GM10248 (cell line): ENCODE measurements at places on chromosomes 6 and 20.

GRCh38 chr6:136158387-136158821 lies 91.7 kb downstream of the MTFR2 start:
- DNase-seq, result no peak

DNA sequence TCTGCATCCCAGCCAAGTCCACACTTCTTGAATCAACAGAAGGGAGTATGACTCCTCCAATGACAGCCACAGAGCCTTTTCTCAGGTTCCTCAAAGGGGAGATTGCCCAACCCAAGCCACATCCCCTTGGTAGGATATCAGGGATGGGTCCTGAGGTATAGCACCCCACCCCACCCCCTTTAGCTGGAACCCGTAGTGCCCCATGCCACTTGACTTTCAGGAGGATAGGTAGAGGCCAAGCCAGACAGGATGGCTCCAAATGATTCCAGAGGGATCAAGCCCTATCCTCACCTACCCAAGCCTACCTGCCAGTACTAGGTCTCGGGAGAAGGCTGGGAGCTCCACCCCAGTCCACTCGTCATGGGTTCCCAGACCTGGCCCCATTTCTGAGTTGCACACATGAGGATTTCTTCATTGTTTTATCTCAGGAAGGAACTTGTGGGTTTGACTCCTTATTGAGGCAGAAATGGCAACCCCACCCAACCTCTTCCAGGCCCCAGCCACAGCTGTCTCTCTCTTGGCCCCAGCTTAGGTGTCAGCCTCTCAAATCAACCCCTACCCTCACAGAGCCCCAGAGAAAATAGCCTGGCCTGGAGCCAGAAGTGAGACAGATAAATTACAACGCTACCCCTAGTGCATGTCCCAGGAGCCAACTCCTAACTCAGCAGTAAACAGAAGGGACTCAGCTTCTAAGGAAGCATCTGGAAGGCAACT lies 3.6 kb downstream of the CCND3 start:
- DNase-seq, result no peak

GRCh38 chr6:4358414-4359107 lies 223.2 kb upstream of the ECI2 start:
- DNase-seq, result no peak

DNA sequence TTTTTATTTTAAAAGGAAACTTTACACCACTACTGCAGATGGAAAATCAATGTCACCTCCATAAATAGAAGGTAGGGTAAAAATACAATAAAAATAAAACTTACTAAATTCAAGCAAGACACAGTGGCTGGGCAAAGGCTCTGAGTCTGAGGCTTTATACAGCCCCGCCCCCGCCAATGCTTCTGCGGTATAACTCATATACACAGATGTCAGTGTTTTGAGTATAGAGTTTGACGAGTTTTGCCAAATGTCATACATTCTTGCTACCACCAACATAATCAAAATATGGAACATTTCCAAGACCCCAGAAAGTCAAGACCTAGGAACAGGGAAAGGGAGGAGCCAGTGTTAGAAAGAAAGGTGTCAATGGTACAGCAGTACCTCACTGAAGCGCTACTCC lies 12.8 kb downstream of the NFATC2 start:
- DNase-seq, result no peak

DNA sequence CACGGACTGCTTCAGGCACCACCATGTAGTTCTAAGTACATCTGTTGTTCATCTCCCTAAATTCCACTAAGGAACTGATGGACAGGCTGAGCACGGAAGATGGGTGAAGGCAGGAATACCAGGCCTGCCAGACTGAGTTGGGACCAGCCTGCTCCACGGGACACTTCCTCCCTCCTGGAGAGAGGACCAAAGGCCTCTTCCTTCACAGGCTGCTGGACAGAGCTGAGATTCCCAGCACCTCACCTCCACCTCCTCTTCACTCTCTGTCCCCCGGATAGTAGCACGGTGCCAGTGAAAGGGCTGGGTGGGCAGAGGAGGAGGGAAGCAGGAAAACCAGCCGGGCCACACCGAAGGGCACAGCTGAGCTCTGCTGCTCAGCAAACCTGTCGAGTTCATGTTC lies 22.9 kb upstream of the TCFL5 start:
- DNase-seq, result no peak

DNA sequence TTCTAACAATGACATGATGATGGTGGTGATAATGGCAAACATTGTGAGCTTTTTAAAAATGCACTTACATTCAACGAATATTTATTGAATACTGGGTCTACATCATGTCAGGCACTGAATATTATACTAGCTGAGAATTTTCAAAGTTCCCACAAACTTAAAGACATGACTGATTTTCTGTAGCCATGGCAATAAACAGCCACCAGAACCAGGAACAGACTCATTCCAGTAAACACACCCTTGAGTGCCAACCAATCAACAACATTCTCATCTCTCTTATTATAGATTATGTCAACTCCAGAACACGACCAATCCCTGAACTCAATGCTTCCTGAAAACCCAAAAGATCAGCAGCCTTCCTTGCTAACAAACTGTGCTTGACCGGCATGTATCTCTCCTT lies 212.4 kb upstream of the RUNX2 start:
- DNase-seq, result no peak

DNA sequence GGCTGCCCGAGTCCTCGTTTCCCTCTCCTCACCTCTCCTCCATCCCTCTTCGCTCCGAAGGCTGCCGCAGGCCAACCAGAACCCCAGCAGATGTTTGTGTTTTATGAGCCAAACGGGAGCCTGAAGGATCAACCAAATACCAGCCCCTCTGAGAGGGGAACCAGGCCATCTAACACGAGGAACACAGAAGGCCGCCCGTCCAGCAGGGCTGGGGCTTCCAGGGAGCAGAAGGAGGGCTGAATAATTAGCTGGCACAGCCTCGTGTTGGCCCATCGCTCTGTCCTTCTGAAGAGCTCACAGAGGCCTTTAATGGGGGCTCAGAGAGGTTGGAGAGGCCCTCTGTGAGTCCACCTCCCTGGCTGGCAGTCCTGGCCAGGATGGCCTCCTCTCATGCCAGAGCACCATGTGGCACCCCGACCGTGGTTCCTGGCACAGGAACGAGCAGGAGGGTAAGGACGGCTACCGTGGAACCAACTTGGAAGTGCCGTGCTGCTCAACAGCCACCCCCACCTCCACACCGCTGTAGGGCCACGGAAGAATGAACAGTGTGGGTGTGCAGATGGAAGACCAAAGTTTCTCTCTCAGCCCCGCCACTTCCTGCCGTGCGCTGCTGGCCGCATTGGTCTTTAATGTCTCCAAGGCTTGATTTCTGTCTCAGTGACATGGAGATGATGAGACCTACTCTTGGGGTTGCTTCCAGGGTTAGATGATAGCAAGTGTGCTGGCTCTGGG lies 155.2 kb downstream of the SCML4 start:
- peak; percentile 75 for DNase-seq
